ENCODE measurements at places on chromosomes 11 and 22.

GRCh38 chr22:19067696-19068348 lies 54.4 kb downstream of the DGCR2 start:
- DNase-seq, result no peak

GRCh38 chr11:296171-297050 lies 2.9 kb downstream of the IFITM5 start:
- DNase-seq, result no peak

GRCh38 chr11:76095891-76096290 lies 110.4 kb downstream of the WNT11 start:
- no peak for DNase-seq

- DNase-seq, result no peak
Observed at GRCh38 chr11:64933213-64933934, 2.3 kb downstream of the GPHA2 start.

DNA sequence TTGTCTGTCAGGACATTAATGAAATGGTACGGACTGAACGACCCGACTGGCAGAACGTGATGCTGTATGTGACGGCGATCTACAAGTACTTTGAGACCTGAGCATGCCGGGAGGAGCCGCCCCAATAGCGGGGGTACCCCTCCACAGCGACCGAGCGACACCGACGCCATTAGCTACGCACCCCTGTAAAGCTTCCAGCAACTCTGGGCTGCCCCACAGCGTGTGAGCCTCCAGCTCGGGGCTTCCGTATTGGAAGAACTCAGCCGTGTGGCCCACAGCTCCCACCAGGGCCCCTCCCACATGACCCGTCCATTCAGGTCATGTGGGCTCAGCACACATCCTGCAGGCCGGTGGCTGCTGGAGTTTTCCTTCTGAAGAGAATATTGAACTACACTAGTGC lies 12.9 kb upstream of the ADORA2A start:
- DNase-seq, result no peak

GRCh38 chr11:7671347-7672215 lies 1.7 kb downstream of the CYB5R2 start:
- DNase-seq, result no peak

GRCh38 chr22:33811686-33812085 lies 108.6 kb downstream of the LARGE1 start:
- no peak for DNase-seq

DNA sequence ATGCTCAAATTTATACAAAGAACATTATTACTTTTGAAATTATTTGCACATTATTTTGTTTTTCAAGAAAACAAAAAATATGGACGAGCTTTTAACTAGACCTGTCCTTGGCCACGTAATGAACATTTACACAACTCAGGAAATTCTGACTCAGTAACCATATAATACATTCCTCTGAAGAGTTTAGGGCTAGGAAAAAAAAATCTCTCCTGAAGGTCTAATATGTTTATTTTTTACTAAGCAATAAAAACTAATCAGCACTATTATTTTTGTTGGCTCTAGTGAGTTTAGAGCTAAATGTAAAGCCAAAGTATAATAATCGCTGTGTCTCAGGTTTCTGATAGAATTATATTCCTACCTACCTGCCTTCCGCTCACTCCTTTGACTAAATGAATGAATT lies 187.5 kb downstream of the SWAP70 start:
- no peak for DNase-seq

DNA sequence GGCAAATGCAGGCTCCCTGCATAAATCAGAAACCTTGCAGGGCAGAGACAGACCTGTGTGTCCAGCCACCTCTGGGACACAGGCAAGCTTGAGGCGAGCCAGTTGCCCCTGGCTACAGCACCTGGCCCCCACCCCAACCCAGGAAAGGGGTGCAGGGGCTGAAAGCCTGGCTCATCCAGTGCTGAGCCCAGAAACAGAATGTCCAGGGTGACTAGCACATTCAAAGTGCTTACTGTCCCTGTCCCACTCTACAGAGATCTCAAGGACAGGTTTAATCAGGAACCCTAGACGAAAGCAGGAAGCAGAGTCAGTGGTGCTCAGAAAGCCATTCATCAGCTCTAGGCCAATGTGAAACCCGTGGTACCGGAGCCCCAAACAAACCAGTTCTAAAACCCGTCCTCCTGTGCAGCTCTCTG lies 31.9 kb downstream of the PLEKHA7 start:
- DNase-seq, result no peak

DNA sequence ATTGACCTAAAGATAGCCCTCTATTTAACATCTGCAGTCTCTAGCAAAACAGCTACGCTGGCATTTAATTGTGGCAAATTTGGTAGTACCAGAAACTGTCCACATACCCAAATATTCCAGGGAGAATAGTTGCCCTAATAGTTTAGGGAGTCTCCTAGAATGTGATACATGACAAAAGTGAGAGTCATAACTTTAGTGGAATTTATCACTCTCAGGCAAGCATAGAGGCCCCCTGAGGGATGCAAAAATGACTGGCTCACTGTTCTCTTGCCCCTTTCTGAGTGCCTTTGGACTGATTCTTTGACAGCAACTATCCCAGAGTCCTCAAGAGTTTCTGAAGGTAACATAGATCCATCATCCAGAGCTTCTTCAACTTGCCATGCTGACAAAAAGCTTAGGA lies 2.3 kb upstream of the OR51B4 start:
- no peak for DNase-seq

- DNase-seq, result no peak
Observed at GRCh38 chr11:61468002-61468401, 38.1 kb downstream of the SDHAF2 start.

- no peak for DNase-seq
Observed at GRCh38 chr11:120739780-120740179, 228.2 kb downstream of the GRIK4 start.

DNA sequence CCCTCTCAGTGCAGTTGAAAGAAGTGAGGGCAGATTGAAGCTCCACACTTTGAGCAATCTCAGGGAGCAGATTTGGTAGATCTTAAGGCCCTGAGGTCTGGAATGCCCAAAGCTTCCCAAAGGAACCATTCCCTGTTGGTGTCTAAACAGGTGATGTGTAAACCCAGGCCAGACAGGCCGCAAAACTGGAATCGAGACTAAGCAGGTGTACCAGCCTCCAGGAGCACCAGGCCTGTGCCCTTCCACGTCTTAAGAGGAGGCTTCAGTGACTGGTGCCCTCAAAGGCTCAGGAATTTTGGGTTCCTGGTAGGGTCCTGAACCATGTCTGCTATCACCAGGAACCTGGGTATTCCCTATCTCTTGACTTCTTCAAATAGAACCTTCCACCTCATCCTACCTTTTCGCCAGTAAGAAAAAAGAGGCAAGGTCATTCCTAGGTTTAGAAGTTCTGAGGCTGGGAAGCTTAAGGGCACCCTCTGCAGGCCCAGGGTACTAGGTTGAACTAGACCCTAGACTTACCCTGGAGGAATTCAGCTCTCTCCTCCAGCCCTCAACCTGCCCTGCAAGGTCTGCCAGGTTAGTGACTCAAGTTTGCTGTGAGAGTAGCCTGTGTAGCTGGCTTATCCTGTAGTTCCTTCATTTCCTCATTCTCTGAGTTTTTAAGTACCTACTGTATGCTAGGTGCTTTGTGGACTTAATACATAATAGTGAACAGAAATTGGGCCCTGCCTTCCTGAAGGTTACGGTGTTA lies 100.0 kb upstream of the NNMT start:
- no peak for DNase-seq

DNA sequence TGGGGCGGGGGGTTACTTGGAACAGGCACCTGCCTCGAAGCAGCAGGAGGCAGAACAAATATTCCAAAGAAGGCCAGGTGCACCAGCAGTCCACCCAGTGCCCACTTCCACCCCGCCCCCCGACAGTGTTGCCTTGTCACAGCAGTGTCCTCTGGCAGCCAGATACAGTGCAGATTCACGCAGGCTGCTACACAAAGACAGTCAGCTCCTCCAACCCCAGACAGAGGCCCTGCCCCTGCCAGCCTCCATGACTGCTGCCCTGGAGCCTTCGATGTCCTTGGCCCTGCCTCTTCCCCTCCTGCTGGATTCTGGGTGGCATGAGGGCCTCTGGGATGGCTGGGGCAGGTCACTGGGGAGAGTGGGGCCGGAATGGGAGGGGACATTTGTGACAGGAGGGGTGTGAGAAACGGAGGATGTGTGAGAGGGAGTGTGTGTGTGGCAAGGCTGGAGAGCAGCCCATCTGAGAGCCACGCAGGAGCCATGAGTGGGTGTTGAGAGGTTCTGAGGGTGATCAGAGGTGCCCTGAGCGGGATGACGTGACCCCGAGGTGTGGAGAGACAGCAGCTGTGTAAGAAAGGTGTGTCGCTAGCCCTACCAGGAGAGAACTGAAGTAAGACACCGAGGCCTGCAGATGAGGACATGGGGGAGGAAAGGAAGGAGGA lies 173.7 kb downstream of the CEP164 start:
- DNase-seq, result no peak

DNA sequence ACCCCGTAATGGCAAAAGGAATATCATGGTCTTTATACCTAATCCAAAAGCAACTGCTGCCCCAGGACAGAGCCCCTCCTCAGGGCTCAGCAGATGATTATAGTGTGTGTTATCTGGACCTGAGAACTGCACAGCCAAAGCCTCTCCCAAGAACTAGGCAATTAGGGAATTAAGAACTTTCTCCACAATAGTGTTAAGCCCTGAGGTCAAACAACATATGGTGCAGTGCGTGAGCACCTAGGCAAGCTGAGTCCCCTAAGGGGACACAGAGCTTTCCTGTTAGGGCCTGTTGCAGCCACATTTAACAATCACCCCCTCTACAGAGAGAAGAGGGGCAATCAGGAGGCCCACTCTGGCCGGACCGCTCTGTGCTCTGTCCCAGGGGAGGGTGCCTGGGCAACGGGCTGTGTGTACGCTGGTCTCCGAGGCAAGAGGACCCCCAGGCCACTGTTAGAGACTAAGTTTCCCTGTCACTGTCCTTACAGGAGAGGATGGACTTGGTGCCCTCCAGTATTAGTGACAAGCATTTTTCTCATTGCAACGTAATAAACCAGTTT lies 1.4 kb upstream of the KCNJ5 start:
- DNase-seq, result no peak

DNA sequence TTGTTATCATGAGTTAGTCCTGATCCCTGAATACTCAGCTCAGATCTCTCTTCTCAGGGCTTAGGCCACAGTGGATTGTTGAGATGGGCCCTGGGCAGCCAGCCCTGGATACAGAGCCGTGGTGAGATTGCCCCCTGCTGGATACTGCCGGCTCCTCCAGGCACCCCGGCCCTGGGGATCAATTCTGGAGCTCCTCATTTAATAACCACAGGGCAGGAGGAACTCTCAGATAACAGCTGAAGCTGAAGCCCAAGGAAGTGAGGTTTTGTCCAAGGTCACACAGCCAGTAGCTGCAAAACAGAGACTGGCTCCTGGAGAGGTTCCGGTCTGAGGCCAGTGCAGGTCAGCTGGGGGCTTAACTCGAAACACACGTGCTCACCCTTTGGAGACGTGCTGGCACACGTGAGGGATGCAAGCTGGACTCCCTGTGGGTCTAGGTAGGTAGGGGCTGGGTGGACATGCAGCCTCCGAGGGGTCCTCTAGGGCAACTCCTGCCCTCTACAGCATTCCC lies 16.0 kb downstream of the USH1C start:
- no peak for DNase-seq

DNA sequence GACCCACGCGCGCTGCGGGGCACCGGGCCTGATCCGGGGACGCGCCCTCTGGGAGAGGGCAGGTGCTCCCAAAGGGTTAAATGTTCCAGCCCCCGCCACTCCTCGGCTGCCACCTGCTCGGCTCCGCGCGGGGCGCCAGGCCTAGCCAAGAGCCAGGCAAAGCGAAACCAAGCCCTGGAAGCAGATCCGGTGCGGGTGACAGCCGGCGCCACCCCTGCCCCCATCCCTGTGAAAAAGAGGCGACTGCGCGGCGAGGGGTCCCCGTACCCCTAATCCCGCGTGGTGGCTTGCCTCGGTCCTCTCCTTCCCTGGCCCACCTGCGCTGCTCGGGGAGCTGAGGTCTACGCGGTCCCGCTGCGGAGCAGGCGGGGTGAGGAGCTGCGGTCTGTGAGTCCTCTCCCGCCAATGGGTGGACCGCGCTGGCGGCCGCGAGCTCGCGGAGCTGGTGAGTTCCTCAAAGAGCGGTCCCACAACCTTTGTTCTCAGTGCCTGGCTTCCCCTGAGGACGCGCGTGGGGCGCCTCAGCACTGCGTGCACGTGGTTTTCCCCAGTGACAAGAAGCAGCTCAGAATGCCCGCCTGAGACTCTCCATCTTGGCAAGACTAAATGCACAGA lies at the start of gene ME3:
ME3 (minus strand) TSS at position 610 of the 615 bp plus-strand sequence.
- DNase-seq, result no peak

DNA sequence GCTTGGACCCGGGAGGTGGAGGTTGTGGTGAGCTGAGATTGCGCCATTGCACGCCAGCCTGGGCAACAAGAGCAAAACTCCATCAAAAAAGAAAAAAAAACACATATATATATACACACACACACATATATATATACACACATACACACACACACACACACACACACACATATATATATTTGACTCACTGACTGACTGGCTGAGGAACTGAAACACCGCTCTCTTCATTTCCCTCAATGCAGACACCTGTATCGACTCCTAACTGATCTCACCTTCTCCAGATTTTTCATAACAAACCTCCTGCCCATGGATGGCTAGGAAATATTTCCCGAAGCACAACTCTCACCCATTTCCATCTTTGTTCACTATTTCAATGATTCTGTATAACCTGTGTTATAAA lies 140.7 kb upstream of the ANO3 start:
- no peak for DNase-seq

GRCh38 chr11:82909015-82909640 lies 7.6 kb downstream of the DDIAS start:
- DNase-seq, result no peak

DNA sequence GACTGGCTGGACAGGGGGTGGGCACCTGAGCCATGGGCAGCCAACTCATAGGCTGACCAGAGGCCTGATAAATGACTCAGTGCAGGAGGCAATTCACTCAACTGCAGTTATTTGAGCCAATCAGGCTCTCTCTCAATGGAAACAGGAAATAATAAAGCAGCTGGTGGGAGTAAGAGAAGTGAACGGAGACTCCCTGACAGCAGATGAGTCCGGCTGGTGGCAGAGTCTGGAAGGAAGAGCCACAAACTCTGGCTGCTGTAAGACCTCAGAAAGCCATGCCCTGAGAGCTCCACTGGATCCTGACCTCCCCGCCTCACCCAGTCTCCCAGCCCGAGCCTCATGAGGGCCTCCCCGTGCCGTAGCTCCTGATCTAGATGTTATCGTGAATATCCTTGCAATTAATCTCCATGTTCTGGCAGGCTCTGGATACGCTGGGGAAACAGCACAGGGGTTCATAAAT lies 69.8 kb downstream of the TRIM29 start:
- DNase-seq, result no peak

DNA sequence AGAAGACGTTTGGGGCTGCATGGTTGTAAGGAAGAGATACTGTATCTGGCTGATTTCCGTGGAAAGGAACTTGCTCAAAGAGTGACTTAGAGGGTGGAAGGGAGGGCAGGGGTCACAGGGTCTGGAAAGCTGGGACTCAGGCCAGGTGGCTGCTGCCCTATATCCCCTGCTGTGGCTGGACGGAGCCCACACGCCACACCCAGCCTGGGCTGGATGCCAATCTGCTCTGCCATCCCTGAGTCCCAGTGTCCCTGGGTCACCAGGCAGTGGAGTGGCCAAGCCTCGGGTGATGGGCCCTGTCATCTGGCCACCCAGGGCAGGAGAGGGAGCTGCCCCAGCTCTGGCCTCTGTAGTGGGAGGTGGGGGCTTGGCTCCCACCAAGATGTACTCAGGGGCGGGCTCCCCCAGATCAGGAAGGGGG lies 26.5 kb upstream of the KRTAP5-7 start:
- no peak for DNase-seq

- no peak for DNase-seq
Observed at GRCh38 chr11:101705972-101706371, 122.2 kb upstream of the TRPC6 start.

- no peak for DNase-seq
Observed at GRCh38 chr22:38744981-38745380, 10.8 kb downstream of the SUN2 start.

Data from GOT3 (cell line).